Fibroblast of lung (primary cell): ENCODE measurements at places on chromosomes 3 and 15. TPM values are rescaled to one million over a fixed set of nuclear protein-coding genes. Genes with fewer than 3 reads are reported as not detected.

- no peak for DNase-seq
These were observed 26.1 kb upstream of the NMB start for GRCh38 chr15:84684092-84684491.

- no peak for DNase-seq
These were observed 4.0 kb downstream of the TMEM89 start for GRCh38 chr3:48617559-48617958.

DNA sequence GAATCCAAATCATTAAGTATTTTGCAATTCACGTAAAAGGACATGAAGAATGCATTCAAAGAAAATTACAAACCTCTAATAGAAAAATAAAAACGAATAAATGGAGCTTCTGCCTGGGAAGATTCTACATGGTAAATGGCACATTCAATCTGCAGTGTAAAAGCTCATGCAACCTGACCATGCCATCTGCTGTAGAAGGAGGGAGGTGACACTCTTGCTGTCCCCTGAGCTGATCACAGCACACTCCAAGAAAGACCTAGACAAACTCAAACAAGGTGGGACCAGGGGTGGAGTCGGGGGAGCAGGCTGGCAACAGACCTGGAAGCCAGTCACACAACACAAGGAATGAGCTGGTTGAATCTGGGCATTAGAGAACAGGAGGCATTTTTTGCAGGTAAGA is 101.8 kb downstream of the BDH1 start:
- peak; percentile 17 for DNase-seq

GRCh38 chr15:88400084-88400483 is 67.1 kb downstream of the MRPL46 start:
- DNase-seq = no peak

- no peak for DNase-seq
These were observed 152.4 kb downstream of the TJP1 start for GRCh38 chr15:29669823-29670222.

DNA sequence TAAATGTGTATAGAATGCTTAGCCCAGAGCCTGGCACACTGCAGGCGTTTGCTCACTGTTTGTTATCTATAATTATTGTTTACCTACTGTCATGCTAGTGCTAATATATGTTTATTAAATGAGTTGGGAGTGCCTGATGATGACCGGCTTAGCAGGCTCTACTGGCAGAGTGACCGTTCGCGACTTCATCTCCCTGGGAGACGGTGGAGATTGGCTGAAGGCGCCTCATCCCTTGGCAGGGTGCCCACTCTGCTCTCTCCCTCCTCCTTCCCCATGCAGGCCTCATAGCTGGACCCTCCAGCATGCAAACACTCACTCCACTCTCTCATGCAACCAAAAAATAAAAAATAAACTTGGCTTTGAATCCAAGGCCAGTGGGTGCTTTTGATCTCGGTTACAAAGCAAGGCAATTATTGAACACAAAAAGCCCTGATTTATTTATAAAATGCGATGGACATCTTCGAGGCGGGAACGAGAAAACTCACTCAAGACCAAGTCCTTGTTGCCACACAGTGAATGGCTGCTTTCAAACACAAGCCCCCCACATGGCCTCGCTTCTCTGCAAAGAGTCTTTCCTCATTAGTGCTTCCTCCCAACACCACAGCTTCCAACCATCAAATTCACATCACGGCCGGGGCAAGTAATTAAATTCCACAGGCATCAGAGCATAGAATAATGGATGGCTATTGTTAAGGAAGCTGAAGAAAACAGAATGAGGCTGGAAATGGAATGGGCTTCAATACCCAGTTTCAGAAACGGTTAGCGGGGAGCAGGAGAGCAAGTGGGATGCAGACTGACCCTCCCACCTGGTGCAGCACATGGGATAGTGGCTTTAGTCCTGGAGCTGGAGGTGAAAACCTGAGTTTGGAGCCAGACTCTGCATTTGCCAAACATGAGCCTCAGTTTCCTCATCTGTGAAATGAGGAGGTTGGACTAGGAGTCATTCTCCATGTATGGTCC is 135.7 kb upstream of the RAD18 start:
- DNase-seq = no peak

GRCh38 chr15:60718661-60719069 is 239.7 kb upstream of the ICE2 start:
- peak; percentile 21 for DNase-seq

- no peak for DNase-seq
These were observed 300.7 kb upstream of the SATB1 start for GRCh38 chr3:18725668-18726407.

DNA sequence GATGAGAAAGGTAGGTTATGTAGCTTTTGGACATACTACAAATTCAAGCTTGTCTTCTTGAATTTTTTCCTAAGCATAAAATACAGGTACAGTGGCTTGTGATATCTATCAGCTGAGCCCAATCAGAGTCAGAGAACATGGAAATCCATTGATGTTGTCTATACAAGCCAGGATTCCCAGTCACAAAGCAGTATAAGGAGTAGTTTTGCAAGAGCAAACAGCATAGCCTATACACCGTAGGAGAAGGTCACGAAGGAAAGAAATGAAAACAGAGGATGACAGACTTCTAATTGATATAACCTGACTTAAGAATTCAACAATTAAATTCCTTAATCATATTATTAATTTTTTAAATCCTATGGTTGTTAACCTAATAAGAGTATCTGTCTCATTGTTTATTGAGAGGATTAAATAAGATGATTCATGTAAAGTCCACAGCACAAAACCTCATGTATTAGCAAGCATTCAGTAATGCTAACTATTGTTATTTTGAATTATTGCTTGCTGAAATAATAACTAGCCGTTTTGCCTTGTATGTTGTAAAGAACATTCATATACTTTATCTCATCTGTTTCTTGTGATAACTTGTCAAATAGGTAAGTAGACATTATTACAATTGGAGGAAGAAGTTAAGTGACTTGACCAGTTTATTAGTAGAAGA is 276.6 kb upstream of the ZPLD1 start:
- DNase-seq = peak; percentile 22

DNA sequence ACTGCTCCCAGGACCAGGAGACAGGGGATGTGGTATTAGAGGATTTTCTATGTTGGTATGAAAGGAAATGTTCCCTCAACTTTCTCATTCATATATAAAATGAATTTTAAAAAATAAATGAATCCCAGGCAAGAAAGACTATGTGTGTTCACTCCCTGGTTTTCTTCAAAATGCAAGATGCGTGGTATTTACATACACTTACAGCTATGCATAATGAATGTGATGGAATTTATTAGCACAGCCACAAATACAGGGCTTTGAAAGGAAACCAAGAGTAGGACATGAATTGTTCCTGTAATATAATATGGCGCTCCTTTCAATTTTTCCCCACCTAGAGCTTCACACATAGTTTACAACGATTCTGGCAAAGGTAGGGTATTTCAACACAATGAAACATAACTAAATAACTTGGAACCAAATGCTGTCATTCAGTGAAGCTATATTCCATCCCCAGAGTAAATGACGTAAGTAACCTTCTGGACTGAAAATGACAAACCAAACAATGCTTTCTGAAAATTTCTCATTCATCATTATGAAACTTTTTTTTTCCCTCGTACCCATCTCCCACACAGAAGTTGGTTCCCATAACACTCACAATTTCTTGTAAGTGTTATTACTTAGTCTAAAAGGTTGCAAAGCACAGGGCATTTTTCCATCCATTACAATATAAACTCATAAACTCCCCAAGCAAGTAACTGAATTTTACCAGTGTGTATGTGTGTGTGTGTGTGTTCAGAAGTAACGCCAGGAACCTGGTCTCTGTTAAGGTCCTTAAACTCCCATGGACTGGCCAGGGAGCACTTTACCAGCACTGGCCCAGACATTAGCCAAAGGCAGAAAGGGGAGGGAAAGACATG is 41.8 kb downstream of the CBLB start:
- DNase-seq = peak; percentile 61

DNA sequence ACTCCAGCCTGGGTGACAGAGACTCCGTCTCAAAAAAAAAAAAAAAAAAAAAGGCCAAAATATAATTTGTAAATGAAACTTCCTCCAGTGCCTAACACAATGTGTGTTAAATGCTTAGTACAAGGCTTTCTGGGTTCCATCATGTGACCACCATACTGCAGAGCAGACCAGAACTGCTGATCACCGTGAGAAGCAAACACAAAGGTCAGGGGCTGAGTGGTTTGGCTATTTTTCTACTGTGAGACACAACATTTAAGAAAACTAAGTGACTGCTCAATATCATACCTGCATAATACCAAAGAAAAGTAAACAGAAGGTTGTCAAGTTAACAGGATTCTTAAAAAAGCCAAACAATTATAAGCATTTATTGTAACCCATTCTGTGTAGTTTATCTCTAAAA is 13.2 kb downstream of the ABCC5 start:
- no peak for DNase-seq

DNA sequence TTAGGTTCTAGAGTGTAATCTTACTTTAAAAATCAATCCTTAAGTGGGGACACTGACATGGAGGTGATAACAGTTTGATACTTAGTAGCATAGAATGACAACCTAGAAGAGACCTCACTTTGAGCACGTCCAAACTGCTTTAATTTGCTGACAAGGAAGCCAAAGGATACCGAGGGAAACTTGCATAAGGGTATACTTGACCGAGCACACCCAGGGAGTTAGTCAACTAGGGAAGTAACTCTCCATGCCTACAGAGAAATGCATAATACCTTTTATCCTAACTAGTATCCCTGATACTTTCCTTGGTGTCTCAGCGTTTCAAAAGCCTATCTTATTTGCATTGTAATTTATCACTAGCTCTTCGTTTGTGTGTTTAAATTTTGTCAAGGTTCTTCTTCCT is 5.5 kb upstream of the TPRG1 start:
- DNase-seq = no peak

- no peak for DNase-seq
These were observed 77.2 kb downstream of the LDHAL6B start for GRCh38 chr15:59283717-59284391.

GRCh38 chr3:25900161-25900560 is 110.3 kb downstream of the OXSM start:
- no peak for DNase-seq

The SCN11A gene
- under 0.01 and 0.17 TPM in 2 replicates for total RNA-seq

The GLDN gene
- total RNA-seq = 22.9 and 50.7 TPM in 2 replicates

The PLSCR5 gene
- total RNA-seq = not detected in 2 replicates

The ATR gene
- total RNA-seq = 17.0 and 21.6 TPM in 2 replicates

The GOLGA6D gene
- total RNA-seq = under 0.01 TPM in 1 of 2 replicates, not detected in the other
